HT-29 (cell line): ENCODE measurements at places on chromosomes 12 and 14. TPM values are rescaled to one million over a fixed set of nuclear protein-coding genes. Genes with fewer than 3 reads are reported as not detected.

The ACTR6 gene
- 4.2 and 7.4 TPM in 2 replicates for total RNA-seq

The EFS gene
- not detected in 2 replicates for total RNA-seq

The TOMM20L gene
- total RNA-seq, result not detected in 2 replicates

The HOXC9 gene
- 0.23 and 0.76 TPM in 2 replicates for total RNA-seq

The ATF7IP gene
- total RNA-seq, result 10.4 and 11.1 TPM in 2 replicates

The ANP32D gene
- not detected in 2 replicates for total RNA-seq

The NPFF gene
- not detected in 2 replicates for total RNA-seq

The SERPINA6 gene
- total RNA-seq, result 0.99 and 1.2 TPM in 2 replicates

The PTCSC3 gene
- total RNA-seq, result not detected in 2 replicates

The HPD gene
- not detected in 2 replicates for total RNA-seq

The OTOGL gene
- 0.13 and 0.18 TPM in 2 replicates for total RNA-seq

The TMEM30B gene
- total RNA-seq, result 50.2 and 55.7 TPM in 2 replicates

The SSTR1 gene
- 0.56 and 0.89 TPM in 2 replicates for total RNA-seq

The SOAT2 gene
- 0.15 and 0.23 TPM in 2 replicates for total RNA-seq

The TSHR gene
- total RNA-seq, result not detected in 2 replicates

The CLEC7A gene
- total RNA-seq, result not detected in 2 replicates

The ADAM21 gene
- not detected in 2 replicates for total RNA-seq

The KLRC2 gene
- 2.7 and 3.0 TPM in 2 replicates for total RNA-seq

The SPTB gene
- total RNA-seq, result under 0.01 and 0.03 TPM in 2 replicates

The ADCY4 gene
- 1.6 and 2.9 TPM in 2 replicates for total RNA-seq

The CELA1 gene
- not detected in 2 replicates for total RNA-seq

The KRT71 gene
- total RNA-seq, result not detected in 2 replicates

The LTB4R gene
- 9.8 and 10.6 TPM in 2 replicates for total RNA-seq

The SLC6A15 gene
- not detected in 2 replicates for total RNA-seq

The KRT6C gene
- not detected in 2 replicates for total RNA-seq

The ADCY6 gene
- total RNA-seq, result 46.3 and 47.4 TPM in 2 replicates

The SPTSSA gene
- total RNA-seq, result 4.6 and 6.4 TPM in 2 replicates

The LIN7A gene
- not detected in 2 replicates for total RNA-seq

The UNC119B gene
- total RNA-seq, result 16.7 and 19.1 TPM in 2 replicates

The STON2 gene
- total RNA-seq, result 1.6 and 3.5 TPM in 2 replicates

The GPX2 gene
- 1,024 and 1,115 TPM in 2 replicates for total RNA-seq

The CDH24 gene
- 11.4 and 15.0 TPM in 2 replicates for total RNA-seq

The ASIC1 gene
- total RNA-seq, result 6.7 and 7.0 TPM in 2 replicates

The MAGOHB gene
- 34.0 and 41.7 TPM in 2 replicates for total RNA-seq

The DTX1 gene
- not detected in 2 replicates for total RNA-seq

The SLC39A2 gene
- not detected in 2 replicates for total RNA-seq

The AMHR2 gene
- not detected in 2 replicates for total RNA-seq
